ENCODE measurements at places on chromosomes 11 and 22. TPM values are rescaled to one million over a fixed set of nuclear protein-coding genes. Genes with fewer than 3 reads are reported as not detected.

TRPM5 gene
- total RNA-seq = not detected

SMC1B gene
- total RNA-seq = not detected

RPS3 gene
- 1,197 TPM for total RNA-seq

BTG4 gene
- not detected for total RNA-seq

SERHL2 gene
- total RNA-seq = 20.9 TPM

CHRM1 gene
- total RNA-seq = 1.5 TPM

OR2AG1 gene
- not detected for total RNA-seq

IFITM1 gene
- total RNA-seq = 44.2 TPM

MS4A6A gene
- 22.2 TPM for total RNA-seq

CLP1 gene
- total RNA-seq = 29.2 TPM

All from lower leg skin (tissue), 4 donors.